ENCODE measurements at places on chromosomes 13 and 19. TPM values are rescaled to one million over a fixed set of nuclear protein-coding genes. Genes with fewer than 3 reads are reported as not detected.

Gene ENOX1
- 1.3 TPM for total RNA-seq

Gene F10
- 38.1 TPM for total RNA-seq

Gene ZGLP1
- total RNA-seq, result 0.16 TPM

Gene ZNF549
- 5.4 TPM for total RNA-seq

Gene ZNF799
- 1.9 TPM for total RNA-seq

Gene TINCR
- under 0.01 TPM for total RNA-seq

Gene OR4F17
- not detected for total RNA-seq

Gene FGF14
- total RNA-seq, result 3.0 TPM

Gene ZNF730
- total RNA-seq, result 0.52 TPM
